ENCODE measurements at places on chromosomes 3 and 15.

- DNase-seq, result no peak
Observed at GRCh38 chr15:67165254-67166253, 88.9 kb downstream of the AAGAB start.

DNA sequence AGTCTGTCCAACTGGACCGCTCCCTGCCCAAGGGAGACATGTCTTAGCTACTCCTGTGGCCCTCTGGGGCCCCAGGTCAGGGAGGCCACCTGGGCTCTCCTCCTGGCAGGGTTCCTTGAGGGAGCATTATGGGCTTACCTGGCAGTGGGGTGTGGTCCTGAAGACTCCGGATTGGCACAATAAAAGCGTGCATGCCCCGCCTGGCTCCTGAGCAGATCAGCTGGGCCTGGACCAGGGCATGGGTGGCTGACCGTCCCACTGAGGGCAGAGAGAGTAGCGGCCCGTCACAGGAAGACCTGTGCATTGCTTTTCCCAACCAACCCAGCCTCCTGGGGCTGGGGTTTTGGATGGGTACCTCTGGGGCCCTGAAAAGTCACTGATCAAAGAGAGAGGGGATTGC, 5.4 kb downstream of the ACOX2 start:
- DNase-seq, result no peak

- no peak for DNase-seq
Observed at GRCh38 chr3:186303965-186304364, 58.1 kb downstream of the DGKG start.

DNA sequence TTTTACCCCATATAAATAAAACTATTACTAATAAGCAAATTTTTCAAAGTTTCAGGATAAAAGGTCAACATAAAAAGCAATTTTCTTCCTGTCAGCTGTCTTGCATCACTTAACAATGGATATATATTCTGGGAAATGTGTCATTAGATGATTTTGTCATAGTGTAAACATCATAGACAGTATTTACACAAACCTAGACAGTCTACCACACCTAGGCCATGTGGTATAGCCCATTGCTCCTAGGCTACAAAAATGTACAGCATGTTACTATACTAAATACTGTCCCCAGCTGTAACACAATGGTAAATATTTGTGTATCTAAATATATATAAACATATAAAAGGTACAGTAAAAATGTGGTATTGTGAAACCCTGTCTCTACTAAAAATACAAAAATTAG, 156.7 kb downstream of the ANO10 start:
- DNase-seq, result no peak

- DNase-seq, result no peak
Observed at GRCh38 chr3:181384970-181385369, 326.8 kb upstream of the SOX2 start.

GRCh38 chr15:91807122-91807521, 46.4 kb upstream of the SLCO3A1 start:
- no peak for DNase-seq

DNA sequence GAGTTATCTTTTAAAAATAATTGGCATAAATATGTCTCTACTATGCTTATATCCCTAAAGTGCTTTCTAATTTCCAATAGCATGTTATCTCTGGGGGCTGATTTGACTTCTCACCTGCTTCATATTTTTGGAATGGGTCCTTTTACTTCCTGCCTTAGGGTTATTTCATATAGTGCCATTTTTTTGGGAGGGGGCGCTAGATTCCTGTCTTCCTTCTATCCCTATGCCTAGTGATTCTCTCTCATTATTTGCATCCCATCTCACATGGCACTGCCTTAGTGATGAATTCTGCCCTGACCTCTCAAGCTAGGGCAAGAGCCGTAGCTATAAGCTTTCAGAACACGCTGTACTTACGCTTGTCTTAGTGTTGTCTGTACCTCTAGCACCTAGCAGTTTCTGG, 150.3 kb upstream of the SLITRK3 start:
- no peak for DNase-seq

DNA sequence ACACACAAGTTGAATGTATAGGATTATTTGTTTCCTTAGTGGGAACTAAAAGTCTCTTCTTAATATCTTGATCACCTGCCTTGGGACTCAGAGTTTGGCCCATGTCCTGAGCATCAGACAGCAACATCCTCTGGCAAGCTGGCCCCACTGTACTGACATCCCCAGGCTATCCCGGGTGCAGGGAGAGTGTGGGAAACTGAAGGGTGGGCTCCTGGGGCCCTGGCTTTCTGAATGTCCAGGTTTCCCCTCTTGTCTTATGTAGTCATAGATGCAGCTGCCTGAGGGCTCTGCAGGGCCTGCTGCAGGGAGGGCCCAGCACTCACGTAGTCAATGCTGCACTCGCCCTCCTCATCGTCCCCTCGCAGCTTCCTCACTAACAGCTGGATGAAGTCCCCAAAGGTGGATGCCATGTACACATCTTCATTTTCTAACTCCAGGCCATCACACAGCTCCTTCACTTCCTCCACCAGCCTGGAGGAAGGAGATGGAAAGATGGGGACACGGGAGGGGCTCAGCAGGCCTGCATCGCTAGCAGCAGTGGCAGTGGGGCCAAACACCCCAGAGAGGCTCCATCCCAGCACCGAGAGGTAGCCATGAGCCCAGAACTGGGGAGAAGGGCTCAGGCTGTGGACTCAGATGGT, 42.8 kb downstream of the ALDH1L1 start:
- DNase-seq, result no peak

- DNase-seq, result no peak
Observed at GRCh38 chr15:51170882-51171633, 76.4 kb upstream of the TNFAIP8L3 start.

DNA sequence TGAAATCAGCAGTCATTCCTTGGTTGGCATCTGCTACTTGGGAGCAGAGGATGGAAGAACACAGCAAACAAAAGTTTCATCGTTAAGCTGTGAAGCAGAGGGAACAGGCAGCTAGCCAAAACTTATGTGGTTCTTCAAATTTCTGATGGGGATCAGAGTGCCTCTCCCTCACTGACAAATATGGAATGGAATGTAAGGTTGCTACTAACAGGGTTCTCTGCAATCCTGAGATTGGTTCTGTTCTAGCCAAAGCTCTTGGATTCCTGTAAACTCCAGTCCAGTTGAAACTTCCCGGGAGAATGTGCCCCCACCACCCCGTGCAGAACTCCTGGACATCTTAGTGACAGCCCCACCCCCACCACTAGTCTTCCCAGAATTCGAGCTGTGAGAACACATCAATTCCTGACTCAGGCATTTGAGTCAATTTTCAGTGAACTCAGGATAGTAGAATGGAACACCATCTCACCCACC, 55.9 kb upstream of the PHLDB2 start:
- DNase-seq, result peak; percentile 44

- DNase-seq, result no peak
Observed at GRCh38 chr3:19739504-19739903, 194.5 kb downstream of the EFHB start.

GRCh38 chr3:32709346-32709745, 24.4 kb downstream of the CNOT10 start:
- no peak for DNase-seq

DNA sequence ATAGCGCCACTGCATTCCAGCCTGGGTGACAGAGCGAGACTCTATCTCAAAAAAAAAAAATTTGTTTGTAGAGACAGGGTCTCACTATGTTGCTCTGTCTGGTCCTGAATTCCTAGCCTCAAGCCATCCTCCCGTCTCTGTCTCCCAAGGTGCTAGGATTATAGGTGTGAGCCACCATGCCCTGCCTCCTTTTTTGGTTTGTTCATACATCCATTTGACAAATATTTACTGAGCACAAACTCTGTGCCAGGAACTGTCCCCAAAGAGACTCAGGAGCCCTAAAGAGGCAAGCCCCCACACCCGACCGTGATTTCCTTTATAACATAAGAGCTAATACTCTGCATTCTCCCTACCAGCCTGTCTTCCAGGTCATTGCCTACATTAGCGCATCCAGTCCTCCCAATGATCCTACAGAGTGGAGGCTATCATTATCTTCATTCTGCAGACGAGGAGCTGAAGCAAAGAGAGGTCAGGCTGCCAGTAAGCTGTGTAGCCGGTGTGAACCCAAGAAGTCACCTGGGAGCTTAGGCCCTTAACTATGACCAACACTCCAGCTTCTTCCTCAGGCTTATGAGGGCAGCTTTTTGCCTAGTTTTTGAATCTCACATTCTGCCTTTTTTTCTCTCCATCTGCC, 6.3 kb upstream of the PXK start:
- no peak for DNase-seq

- DNase-seq, result no peak
Observed at GRCh38 chr3:66140106-66140505, 80.7 kb upstream of the SLC25A26 start.

DNA sequence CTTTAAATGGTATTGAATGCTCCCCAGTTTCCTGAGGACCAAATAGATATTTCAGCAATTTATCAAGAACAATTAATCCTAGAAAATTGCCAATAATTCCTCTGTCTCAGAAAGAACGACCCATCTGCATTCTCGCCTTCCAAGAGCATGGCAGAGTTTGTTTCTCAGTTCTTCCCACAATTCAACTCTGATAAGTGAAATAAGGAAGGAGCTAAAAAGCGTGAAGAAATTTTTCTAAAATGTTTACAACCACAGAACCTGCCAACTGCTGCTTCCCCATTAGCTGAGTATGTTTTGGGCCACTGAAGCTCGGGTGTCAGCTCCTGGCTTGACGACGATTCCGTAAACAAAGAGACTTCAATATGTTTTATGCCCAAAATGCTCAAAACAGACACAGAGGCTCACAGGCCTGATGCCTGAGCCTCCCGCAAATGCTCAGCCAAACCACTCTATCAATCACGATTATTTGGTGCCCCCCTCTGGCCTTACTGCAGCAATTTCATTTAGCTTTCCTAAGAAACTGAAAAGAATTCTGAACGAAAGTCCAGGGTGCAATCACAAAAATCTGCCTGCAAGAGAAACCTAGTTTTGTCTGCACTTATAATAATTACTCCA, 259.2 kb upstream of the CCDC54 start:
- no peak for DNase-seq

DNA sequence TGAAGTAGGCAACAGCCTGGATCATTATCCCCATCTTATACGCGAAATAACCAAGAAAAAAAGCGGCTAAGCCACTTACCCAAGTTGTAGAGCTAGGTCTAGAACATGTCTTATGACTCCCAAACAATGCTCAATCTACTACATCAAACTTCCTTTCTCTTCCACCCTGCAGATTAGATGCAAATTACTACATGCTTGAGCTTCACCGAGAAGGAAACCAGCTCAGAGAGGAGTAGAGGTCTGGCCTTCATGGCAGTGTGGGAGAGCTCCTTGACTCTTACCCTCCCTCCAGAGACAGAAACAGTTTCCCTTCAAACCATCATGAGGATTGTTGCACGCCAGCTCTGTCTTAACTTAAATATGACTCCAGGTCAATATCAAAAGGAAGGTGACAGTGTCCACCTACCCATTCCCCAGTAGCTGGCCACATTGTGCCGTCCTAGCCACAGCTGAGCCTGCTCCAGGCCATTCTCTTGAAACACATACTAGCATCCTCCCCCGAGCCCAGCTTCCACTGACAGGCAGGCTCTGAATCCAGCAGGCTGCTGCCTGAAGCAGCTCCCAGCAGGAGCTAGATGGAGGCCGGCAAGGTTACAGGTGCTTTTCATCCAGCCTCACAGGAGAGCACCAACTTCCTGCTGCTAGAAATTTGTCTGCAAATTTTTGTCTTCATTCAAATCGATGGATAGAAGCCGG, 56.8 kb downstream of the CPN2 start:
- no peak for DNase-seq

GRCh38 chr3:174907027-174907426, 47.9 kb downstream of the NAALADL2 start:
- DNase-seq, result no peak

- DNase-seq, result no peak
Observed at GRCh38 chr15:36936613-36937012, 163.7 kb downstream of the MEIS2 start.

DNA sequence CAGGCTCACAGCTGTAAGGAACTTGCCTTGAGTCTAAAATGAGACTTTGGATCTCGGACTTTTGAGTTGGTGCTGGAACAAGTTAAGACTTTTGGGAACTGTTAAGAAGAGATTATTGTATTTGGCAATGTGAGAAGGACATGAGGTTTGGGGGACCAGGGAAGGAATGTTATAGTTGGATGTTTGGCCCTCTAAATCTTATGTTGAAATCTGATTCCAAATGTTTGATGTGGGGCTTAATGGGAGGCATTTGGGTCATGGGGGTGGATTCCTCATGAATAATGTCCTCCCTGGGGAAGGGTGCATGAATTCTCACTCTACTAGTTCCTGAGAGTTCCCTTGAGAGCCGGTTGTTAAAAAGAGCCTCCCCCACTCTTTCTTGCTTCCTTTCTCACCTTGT, 18.5 kb upstream of the CHCHD6 start:
- no peak for DNase-seq

DNA sequence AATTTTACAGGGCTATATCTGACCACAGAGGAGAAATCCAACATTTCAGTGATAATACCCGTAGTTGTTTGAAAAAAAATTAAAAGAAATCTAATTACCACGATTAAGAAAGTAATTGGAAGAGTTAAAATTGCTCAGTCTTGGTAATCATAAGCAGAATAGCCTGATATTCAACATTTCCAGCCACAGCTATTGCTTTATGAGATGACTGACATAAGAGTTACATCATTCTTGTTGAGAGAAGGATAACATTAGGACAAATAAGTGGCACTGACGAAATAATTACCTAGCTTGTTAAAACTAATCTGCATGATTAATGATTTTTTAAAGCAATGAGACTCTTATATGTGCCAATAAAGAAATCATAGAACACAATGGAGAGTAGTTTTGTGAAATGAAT, 825.0 kb upstream of the GBE1 start:
- DNase-seq, result no peak

GRCh38 chr3:171821044-171821443, 10.8 kb upstream of the PLD1 start:
- no peak for DNase-seq

GRCh38 chr3:10442151-10442795, 63.1 kb downstream of the ATP2B2 start:
- DNase-seq, result no peak

- DNase-seq, result no peak
Observed at GRCh38 chr3:39189150-39189958, 3.0 kb downstream of the XIRP1 start.

GRCh38 chr3:149586871-149587270, 71.0 kb downstream of the WWTR1 start:
- peak; percentile 51 for DNase-seq

GRCh38 chr3:149442851-149443544, 31.5 kb upstream of the TM4SF4 start:
- DNase-seq, result peak; percentile 44

DNA sequence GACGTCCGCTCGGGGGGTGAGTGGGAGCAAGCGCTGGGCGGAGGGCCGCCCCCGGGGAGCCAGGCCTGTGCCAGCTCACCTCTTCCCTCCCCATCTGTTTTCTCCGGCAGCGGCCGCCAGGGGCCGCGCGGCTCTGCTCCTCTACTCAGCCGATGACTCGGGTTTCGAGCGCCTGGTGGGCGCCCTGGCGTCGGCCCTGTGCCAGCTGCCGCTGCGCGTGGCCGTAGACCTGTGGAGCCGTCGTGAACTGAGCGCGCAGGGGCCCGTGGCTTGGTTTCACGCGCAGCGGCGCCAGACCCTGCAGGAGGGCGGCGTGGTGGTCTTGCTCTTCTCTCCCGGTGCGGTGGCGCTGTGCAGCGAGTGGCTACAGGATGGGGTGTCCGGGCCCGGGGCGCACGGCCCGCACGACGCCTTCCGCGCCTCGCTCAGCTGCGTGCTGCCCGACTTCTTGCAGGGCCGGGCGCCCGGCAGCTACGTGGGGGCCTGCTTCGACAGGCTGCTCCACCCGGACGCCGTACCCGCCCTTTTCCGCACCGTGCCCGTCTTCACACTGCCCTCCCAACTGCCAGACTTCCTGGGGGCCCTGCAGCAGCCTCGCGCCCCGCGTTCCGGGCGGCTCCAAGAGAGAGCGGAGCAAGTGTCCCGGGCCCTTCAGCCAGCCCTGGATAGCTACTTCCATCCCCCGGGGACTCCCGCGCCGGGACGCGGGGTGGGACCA, 632 bp upstream of the CRELD1 start:
- DNase-seq, result peak; percentile 82
